ENCODE measurements at places on chromosomes 7 and 10.

DNA sequence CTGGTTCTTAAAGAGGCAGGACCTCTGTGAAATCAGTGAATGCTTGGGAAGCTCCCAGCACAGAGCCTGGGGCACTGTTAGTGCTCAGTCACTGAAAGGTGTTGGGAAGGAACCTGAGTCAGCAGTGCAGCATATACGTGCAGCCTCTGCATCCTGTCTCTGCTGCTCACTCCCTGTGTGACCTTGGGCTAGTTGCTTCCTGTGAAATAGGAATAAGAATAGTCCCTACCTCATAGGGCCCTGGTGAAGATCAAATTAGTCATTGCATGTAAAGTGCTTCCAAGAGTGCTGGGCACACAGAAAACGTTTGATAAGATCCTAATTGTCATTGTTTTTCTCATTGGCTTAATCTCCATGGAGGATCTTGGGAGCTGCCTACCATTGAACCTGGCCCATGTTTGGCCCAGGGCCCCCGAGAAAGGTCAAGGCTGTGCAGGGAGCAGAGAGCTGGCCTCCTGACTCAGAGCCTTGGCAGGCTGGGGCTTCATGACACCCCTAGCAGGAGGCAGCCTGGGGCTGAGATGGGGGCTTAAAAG is 73.3 kb upstream of the COL13A1 start:
- no peak for DNase-seq

GRCh38 chr7:10571759-10572158 is 401.9 kb upstream of the PHF14 start:
- no peak for DNase-seq

DNA sequence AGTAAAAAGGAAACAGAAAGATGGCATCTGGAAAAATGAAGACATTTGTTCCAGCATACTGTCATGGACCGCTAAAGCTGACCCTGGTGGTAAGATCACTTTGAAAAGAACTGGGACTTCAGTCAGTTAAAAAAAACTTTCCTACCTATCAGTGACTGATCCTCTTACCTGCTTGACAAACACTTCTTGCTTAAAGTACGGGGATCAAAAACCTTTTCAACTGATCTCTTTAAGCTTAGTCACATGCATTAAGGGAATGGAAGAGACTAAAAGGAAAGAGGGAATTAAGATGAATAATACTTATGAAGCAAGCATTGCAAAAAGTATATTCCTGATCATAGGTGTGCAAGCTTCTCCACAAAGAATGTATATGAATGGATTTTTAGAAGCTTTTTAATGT is 42.1 kb downstream of the MTERF1 start:
- no peak for DNase-seq

DNA sequence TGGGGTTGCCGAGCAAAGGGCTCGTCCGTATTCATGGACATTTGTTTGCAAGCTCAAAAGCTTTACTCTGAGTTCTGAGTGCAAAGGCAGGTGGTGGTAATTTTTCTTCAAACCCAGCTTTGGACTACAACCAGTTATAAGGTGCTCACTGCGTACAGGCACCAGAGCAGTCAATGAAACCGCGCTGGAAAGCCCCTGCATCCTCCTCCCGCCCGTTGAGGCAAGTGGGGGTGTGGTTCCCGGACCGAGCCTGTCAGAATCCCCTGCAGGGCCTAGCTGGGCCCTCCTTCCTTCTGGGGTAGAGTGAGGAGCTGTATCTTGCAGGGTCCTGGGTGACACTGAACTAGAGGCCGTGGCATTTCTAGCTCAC is 22.3 kb downstream of the AMZ1 start:
- no peak for DNase-seq

DNA sequence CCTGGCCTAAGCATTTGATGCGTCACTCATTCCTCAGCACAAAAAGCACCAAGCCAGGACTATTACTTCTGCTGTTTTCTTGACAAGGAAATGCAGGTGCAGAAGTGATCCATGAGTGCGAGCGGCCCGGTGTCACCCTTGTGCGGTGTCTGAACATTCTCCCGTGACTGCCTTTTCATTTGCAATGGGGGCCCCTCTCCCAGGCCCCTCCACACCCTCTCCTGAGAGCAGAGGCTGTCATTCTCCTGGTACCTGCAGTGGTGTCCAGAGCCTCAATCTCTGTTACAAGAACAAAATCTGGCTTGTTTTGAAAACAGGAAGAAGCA is 213.1 kb downstream of the DIP2C start:
- DNase-seq: no peak

DNA sequence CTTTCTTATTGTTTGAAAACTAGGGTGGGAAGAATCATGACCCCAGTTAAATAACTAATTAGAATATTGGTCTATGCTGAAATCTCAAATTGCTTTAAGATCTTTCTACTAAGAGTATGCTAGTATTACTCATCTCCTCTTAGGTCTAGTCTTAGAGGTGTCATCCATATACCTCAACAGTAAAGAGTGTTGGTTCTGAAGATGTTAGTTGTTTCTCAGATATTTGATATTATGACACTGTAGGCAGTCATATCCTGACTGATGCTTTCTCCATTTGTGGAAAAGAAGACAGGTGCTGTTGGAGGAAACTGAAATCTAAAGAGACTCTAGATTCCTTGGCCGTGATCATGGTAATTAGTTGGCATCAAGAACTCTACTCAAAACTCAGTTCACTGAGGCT is 21.2 kb downstream of the BPGM start:
- no peak for DNase-seq

DNA sequence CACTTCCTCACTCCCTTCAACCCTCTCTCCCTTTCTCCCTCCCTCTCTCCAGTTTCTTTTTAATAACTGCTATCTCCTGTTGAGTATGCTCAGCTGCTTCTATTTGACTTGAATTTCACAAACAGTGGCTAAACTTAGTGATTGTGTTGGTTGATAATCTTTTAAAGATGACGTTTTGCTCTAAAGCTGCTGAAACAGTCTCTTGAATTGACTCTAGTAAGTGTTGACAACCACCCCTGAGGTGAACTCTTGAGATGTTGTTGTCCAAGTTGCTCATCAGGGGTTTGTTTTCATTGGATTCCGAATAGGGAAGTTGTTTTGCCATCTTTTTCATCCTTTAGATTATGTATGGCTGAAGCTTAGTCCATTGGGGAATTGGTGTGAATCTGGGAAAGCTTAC is 176.2 kb downstream of the TWIST1 start:
- DNase-seq: no peak
